ENCODE measurements at places on chromosomes 3 and 15. TPM values are rescaled to one million over a fixed set of nuclear protein-coding genes. Genes with fewer than 3 reads are reported as not detected.

- DNase-seq = no peak
These were observed 4.1 kb downstream of the VGLL3 start for GRCh38 chr3:86986671-86987420.

GRCh38 chr15:69661871-69662644 is 209.4 kb downstream of the RPLP1 start:
- DNase-seq = no peak

DNA sequence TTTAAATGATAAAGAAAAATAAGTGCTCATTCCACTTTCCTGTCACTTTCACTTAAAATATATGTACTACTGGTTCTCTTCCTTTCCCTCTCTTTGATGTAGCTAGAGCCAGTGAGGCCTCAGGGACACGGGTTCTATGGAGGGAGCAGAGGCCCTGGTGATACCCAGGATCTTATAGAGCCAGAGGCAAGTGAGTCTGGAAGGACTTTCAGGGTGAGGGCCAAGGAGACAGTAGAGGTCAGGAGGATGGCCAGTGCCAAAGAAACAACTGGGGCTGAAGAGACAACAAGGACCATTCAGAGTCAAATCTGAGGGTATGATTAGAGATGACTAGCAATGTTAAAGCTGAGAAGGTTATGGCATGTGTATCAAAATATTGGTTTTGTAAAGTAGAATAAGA is 124.1 kb upstream of the GOLGA6L6 start:
- DNase-seq = no peak

GRCh38 chr15:46080016-46080415 is 445.2 kb downstream of the SQOR start:
- DNase-seq = no peak

- DNase-seq = no peak
These were observed 163.6 kb downstream of the ECT2 start for GRCh38 chr3:172913911-172914655.

GRCh38 chr3:33030246-33030645 is 66.7 kb downstream of the GLB1 start:
- DNase-seq = no peak

DNA sequence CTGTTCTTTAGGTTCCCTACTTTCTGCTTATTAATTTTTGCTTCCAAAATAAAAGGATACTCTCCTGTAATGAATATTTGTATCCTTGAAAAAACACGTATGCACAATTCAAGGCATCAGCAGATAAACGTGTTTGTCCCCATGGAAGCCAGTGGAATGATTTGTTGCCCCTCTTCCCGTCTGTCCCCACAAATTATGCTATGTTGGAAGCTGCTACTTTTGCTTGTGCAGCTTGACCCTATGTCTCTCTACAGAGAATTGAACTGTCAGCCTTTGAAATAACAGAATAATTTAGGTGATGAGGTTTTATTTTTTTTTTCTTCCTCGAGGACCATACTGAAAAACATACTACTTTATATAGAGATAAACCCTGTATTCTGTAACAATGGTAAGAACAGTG is 401.5 kb upstream of the GOLIM4 start:
- no peak for DNase-seq

DNA sequence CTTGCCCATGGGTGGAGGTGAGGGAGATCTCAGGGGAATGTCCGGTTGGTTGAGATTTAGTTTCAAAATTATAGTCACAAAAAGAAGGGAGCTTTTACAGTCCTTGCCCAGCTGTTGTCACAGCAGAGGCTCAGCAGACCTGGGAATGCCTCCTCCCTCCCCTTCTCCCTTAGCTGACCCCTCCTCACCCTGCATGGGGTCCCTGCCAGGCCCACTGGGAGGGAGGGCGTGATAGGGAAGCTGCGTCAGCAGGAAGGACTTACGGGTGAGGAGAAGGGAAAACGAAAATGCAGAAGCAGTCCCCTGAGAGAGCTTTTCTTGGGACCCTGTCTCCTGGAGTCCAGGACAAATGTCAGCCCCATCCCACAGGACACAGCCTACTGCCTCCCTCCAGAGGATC is 18.9 kb downstream of the SCN5A start:
- DNase-seq = no peak

DNA sequence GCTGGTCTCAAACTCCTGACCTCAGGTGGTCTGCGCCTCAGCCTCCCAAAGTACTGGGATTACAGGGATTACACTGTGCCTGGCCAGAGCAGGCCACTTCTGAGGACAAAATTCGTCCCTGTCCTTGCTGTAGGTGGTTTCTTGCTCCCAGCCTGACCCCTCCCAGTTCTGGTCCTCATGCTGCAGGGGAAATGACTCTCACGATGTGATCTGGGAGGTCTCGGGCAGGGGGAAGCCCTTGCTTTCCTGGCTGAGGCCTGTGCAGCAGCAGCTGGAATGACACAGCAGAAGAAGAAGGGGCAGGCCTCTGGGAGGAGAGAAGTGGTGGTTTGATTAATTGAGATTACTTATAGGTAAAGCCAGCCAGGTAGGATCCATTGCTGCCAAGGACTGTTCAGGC is 39.3 kb downstream of the MEGF11 start:
- DNase-seq = peak; percentile 31

DNA sequence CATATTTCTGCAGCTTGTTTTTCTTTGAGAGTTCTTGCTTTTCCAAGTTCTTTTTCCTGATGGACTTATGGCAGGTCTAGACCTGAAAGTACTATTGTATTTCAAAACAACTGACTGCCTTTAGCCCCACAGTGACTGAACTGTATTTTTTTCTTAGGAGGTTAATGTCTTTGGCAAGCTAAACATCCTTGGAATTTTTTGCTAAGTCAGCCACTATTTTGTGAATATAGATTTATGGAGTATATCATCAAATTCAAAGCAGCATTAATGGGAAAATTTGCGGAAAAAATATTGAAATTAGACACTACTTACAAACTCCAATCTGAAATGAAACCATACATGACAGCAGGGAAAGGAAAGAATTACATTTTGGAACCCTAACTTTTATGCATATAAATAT is 8.6 kb downstream of the PIK3CA start:
- no peak for DNase-seq

DNA sequence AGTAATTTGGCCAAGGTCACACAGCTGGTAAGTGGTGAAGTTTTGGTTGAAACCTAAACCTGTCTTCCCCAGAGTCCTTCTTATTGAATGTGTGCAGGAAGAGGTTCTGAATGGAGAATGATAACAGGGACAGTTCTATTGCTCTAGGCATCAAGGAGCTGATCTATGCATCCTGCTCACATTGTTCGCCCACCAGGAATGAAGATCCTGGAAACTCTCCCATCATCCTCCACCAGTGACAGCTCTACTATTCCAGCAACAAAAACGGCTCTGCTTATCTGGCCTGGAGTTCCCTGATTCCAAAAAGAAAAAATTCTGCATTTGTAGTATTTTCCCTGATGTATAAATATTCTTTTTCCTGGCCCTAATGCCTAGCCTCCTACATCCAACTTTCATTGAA is 16.4 kb upstream of the TNFAIP8L3 start:
- DNase-seq = no peak

DNA sequence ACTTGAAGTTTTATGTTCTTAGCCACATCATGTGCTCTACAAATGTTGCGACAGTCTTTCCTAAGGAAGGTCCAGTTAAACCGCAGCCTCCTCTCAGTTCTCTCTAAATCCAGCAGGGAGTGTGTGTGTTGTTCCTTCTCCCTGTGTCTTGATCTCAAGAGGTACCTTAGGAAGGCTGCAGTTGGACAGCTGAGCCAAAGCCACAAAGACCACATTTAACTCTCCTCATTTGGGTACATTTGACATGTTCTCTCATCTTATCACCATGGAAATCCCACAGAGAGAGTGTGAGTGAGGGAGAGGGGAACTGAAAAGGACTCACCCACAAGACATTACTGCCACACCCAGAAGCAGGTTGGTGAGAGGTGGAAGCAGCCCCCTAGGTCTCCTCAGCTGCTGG is 79.5 kb downstream of the CD200R1L start:
- no peak for DNase-seq

DNA sequence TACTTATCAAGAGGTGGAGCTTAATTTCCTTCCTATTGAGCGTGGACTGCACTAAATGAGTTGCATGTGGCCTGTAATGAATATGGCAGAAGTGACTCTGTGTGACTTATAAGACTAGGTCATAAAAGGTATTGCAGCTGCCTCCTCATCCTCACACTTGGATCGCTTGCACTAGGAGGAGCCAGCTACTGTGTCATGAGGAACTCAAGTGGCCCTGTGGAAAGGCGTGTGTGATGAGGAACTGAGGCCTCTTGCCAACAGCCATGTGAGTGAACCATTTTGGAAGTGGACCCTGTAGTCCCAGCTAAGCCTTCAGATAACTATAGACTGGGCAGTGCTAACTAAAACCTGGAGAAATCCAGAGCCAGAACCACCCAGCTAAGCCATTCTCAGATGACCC is 7.1 kb upstream of the SLC30A4 start:
- no peak for DNase-seq

Gene LIPC
- total RNA-seq = 5.5 TPM

Gene BOC
- 4.9 TPM for total RNA-seq

Gene QTRT2
- 12.1 TPM for total RNA-seq

Gene CHDH
- 28.2 TPM for total RNA-seq

Gene LSAMP
- 5.3 TPM for total RNA-seq
